ENCODE measurements at places on chromosomes 7 and 10.

- DNase-seq = no peak
Observed at GRCh38 chr7:19249281-19249680, 104.1 kb upstream of the FERD3L start.

- no peak for DNase-seq
Observed at GRCh38 chr10:66792441-66792840, 133.4 kb upstream of the LRRTM3 start.

GRCh38 chr10:120002785-120003184 is 110.3 kb downstream of the SEC23IP start:
- DNase-seq = no peak

- DNase-seq = no peak
Observed at GRCh38 chr10:62183857-62184795, 84.5 kb downstream of the RTKN2 start.

GRCh38 chr7:101216001-101216859 is 1.2 kb downstream of the PLOD3 start:
- DNase-seq = no peak

DNA sequence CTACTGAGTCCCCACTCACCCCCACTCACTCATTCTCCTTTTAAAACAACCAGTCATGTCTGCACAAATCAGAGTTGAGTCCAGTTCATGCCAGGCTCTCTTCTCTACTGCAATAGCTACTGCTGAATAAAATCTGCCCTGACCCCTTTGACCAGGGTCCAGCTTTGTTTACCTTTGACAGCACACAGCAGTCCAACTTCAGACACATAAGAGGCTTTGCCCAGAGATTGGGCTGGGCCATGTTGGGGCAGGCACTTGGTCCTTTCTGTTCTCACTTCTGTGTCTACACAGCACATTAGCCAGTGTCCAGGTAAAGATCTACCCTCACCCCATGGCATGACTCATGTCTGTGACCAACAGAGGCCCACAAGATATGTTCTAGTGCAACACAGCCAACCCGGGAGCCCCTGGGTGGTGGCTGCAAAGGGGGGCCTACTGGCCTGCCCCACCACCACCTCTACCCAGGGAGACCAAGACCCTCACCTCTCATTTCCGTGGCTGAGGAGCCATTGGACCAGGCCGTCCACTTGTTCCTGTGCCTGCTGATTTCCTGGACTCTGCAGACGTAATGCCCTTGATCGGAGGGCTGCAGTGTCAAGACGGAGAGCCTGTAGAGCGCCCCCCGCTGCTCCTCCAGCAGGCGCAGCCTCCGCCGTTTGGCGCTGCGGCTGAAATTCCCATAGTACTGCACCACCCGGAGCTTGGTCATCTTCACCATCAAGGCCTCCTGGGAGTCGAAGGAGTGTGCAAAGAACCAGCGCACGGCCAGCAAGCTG is 8.0 kb downstream of the VSTM4 start:
- DNase-seq = no peak

DNA sequence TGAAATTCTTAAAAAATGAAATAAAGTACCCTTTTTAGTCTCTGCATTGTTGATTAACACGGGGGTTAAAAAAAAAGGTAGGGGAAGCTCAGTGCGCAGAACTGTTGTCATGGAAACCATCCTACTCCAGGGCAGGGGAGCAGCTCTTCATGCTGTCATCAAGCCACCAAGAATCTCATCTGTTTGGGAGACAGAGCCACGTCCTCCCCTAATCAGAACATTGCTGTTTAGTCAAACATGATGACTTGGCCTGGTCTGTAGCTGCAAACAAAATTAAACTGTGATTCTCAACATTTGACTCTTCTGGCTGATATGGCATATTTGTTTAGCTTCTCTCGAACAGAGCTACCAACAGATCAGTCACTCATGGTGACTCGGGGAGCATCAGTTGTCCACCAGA is 254.4 kb upstream of the KLF14 start:
- no peak for DNase-seq

DNA sequence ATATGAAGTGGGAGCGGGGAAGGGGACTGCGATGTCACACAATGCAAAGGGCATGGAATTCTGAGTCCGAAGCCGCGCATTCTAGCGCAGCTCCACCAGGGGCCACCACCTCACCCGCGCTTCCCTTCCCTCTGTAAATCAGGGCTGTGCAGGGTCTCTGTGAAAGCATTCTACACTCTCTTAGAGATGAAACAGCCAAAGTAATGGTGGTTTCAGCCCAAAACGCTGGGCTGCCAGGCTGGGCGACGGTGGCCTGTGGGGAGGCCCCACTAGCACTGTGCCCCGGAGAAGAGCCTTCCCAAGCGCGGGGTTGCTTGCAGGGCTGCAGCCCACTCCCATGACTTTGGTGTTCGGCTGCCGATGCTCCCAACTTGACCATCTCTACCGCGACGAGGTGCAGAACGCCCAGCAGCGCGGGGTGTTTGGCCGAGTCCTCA is 11.4 kb downstream of the ATG9B start:
- no peak for DNase-seq

DNA sequence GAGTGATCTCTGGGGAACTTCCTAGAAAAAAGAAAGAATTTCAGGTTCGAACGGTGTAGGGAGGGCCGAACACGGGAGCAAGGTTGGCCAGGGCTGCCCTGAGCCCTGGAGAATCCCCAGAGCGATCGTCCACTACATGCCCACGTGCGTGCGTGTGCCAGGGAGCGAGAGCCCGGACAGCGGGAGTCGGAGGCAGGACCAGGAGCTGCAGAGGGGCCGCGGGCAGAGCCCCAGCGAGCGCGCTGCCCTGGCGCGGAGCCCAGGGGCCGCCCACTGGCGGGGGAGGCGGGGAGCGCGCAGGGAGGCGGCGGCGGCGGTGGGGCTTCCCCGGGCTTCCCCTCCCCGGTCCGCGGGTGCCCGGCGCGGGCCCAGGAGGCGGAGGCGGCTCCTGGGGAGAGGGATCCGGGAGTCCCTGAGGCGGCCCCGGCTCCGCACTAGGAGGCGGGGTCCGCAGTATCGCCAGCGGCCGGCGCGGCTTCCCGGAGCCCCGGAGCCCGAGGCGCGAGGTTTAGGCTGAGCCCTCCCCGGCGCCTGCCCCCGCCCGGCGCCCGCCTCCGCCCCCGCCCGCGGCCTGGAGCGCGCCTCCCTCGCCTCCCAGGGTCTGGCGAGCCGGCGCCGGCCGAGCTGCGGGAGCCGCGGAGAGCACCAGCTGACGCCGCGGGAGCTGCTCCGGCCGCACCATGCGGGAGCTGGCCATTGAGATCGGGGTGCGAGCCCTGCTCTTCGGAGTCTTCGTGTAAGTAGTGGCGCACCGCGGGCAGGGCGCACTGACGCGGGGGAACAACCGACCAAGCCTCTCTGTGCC is at the start of gene PLPP4:
Gene PLPP4, plus strand, starts transcription at position 602 of the 805 bp plus-strand sequence. Its CDS starts 79 bp downstream, at position 681.
- DNase-seq = peak; percentile 61
